ENCODE measurements at places on chromosomes 11 and 22.

- DNase-seq, result no peak
These were observed 483.3 kb downstream of the TBC1D22A start for GRCh38 chr22:47245786-47246185.

- DNase-seq, result no peak
These were observed 14.5 kb downstream of the ATG16L2 start for GRCh38 chr11:72828692-72829101.

GRCh38 chr11:70712471-70712870 lies 314.1 kb downstream of the CTTN start:
- DNase-seq, result no peak

DNA sequence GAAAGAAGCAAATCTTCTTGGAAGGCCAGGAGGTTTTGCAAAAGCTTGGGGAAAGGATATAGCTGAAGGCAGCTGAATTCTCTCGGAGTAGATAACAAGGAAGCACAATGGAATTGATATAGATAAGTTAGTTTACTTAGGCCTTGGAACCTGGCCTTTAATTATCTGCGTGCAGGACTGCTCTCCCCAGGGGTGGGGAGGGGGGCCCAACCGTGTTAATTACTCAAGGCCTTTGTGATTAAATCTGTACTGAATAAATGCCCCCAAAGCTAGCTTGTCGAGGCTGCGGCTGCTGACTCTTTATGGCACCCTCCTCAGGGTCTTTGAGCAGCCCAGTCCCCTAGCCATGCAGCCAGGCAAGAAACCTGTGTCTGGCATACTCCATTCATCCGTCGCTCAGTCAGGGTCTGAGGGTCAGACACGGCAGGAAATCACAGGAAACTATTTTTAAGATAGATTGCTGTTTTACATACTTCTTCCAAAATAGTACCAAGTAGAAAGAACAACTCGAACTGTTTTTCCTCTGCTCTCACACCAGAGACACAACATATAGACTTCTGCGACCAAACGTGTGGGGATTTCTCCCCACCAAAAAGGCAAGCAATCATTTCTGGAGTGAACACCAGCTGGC lies 36.5 kb downstream of the MS4A2 start:
- no peak for DNase-seq
